AML-193 (cell line): ENCODE measurements at places on chromosomes 13 and 19.

- DNase-seq, result no peak
Measured at GRCh38 chr19:49642492-49643035, 555 bp downstream of the SCAF1 start.

- DNase-seq, result no peak
Measured at GRCh38 chr13:99657848-99658260, 156.6 kb downstream of the TM9SF2 start.

DNA sequence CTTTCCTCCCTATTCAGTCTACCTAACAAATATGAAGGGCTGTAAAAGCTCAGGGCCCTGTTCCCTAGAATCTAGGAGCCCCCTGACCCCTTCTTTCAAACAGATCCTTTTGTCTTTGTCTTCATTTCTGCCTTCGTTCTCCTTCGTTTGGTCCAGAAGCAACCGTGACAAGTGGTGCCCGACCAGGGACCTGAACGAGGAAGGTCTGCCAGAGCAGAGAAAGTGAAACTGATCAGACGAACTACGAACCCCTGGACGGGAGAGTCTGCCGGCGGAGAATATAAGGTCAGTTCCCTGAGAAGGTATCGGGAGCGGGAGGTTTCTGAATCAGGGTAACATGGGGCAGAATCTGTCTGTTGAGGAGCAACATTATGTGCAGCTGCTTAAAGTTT lies 751 bp downstream of the ERVK3-1 start:
- DNase-seq, result no peak

GRCh38 chr13:40508767-40509342 lies 157.6 kb downstream of the FOXO1 start:
- no peak for DNase-seq

- DNase-seq, result no peak
Measured at GRCh38 chr19:41355802-41356201, 2.1 kb upstream of the TGFB1 start.

DNA sequence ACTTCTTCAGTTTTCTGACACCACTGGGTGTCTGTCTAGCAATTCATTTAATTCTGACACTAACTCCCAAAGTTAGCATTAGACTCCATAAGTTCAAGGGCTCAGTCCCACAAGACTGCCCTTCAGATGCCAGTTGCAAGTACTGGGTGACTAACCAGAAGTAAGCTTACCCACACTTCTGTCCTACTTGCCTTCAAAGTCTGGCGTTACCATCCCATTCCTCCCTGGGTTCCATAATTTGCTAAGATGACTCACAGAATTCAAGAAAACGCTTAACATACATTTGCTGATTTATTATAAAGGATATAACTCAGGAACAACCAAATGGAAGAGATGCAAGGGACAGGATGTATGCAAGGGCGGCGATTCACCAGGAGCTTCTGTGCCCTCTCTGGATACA lies 45.5 kb upstream of the NPAS1 start:
- no peak for DNase-seq
